ENCODE measurements at places on chromosomes 7 and 10.

DNA sequence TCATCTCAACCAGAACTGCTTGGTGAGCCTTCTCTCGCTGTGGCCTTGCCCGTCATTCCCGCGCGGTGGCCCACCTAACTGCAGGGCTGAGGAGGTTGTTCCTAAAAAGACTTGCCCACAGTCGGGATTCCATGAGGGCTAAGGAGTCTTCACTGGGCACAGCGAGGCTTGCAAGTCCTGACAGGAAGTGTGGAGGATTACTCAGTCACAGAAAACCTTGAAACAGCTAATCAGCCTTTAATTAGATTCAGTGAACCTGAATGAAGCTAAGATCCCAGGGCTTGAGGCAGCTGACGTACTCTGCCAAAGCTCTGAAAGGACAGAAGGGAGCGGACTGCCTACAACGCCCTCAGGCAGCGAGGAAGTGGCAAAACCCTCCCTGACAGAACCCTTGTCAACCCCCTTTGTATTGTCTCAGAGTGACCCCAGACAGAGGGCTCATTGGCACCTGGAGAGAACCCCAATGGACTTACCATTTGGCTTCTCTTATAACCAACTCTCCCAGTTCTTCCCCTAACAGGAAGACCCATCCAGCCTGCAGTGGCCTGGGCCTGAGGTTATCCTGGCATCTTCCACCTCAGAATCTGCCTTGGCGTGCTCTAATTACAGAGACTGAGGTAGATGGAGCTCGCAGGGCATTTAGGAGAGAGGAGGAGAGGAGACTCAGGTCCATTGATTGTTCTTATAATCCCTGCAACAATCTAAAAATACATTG, 2.5 kb upstream of the LAMB4 start:
- no peak for DNase-seq

GRCh38 chr10:116429288-116429977, 1.8 kb downstream of the PNLIPRP3 start:
- DNase-seq, result no peak

DNA sequence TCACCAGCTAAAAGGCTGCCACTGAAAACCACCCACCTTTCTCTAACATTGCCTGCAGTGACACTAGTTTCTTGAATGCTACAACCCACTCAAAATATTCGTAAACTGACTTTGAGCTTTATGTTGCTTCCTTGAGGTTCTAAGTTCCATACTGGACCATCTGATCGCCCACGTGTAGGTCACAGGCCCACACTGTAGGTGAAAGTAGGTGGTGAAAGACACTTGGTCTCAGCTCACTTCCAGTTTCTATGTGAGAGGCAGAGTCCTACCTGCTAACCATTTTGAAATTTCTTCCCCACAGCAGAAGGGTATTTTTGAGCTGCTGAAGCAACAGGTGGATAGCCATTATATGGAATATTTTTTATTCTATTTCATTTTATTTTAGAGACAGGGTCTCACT, 97.3 kb downstream of the MYO3A start:
- no peak for DNase-seq

DNA sequence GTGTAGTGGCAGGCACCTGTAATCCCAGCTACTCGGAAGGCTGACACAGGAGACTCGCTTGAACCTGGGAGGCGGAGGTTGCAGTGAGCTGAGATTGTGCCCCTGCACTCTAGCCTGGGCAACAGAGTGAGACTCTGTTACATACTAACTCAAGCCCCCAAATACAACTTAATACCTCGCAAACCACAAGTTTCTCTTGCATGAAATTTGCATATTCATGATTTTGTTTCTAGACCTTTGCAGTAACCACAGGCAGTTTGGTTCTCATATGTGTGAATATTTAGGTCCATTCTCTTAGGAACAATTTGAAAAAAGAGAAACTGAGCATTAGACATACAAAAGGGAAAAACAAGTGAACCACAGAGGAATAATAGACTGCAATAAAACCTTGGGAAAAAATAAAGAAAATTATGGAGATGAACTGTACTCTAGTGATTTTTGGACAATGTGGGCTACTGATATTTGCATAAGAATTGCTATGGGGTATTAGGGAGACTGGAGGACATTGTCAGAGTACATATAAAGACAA, 77.0 kb downstream of the ZNF277 start:
- DNase-seq, result no peak

GRCh38 chr7:139772873-139773272, 4.9 kb downstream of the HIPK2 start:
- no peak for DNase-seq

DNA sequence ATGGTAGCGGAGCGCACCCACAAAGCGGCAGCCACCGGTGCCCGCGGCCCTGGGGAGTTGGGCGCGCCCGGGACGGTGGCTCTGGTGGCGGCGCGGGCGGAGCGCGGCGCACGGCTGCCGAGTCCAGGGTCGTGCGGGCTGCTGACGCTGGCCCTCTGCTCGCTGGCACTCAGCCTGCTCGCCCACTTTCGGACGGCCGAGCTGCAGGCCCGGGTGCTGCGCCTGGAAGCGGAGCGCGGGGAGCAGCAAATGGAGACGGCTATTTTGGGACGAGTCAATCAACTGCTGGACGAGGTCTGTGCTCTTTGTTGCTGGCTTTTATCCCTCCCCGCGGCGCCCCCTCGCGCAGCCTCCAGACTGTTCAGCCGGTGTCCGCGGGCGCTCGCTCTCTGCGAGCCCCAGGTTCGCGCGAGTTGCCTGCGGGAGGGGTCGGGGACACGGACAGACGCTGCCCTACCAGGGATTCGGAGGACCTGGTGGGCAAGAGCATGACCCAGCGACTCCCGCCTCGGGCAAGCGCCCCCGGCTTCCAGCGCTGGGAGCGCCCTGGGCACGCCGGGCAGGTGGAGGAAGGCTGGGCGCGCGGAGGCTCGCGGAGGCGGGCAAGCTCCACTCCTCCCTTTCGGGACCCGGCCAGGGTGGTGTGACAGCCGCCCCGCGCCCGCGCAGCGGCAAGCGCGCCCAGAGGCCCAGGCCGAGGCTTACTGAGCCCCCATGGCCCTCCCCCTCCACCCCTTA, 887 bp downstream of the COL13A1 start:
- peak; percentile 10 for DNase-seq

DNA sequence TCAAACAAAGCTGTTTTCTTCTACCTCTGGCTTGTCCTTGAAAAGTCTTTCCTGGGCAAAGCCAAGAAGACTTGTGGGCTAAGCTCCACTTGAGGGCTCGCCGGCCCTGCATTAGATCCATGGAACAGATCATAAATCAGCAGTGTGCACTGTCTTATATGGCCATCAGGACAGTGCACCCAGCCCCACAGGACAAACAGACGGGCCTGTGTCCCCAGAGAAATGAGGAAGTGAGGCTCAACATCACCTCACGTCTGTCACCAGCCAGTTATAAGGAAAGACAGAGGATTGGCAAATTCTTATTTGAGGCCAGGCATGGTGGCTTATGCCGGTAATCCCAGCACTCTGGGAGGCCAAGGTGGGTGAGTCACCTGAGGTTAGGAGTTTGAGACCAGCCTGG, 12.3 kb upstream of the IFT22 start:
- no peak for DNase-seq

GRCh38 chr10:30816820-30817171, 187.2 kb upstream of the LYZL2 start:
- DNase-seq, result no peak

DNA sequence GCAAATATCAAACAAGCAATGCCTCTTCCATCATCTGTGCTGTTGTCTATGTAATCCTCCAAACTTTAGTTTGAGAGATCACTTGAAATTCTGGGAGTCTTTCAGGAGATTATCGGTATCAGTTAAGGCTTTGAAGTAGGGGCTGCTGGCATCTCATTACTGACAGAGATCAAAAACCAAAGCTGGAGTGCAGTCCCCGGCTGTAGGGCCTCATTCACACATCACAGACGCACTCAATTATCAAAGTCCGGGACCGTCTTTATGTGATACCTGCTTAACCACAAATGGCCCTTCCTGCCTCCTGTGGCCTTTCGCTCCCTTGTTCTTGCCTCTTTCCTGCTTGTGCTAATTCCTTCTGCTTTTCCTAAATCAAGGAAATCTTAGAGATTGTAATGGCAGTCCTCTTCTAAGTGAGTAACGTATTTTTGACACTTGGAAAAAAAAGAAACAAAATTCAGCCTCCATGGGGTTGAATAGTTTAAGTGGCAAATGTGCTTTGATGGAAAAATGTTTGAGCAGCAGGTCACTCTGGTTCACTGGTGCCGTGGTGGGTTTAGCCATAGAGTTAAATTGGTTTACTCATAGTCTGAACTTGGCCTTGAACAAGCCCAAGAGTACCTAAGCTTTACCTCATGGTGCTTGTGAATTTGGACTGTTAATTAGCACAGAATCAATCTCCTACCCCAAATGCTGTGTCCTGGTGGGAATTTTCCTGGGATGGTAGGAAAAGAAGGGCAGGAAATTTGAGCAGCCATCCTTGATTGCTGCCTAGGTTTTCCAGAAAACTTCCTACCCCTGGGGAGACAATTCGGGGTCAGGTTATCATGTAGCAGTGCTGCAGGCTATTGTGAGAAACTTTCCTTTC, 178.9 kb upstream of the LYZL1 start:
- DNase-seq, result no peak

DNA sequence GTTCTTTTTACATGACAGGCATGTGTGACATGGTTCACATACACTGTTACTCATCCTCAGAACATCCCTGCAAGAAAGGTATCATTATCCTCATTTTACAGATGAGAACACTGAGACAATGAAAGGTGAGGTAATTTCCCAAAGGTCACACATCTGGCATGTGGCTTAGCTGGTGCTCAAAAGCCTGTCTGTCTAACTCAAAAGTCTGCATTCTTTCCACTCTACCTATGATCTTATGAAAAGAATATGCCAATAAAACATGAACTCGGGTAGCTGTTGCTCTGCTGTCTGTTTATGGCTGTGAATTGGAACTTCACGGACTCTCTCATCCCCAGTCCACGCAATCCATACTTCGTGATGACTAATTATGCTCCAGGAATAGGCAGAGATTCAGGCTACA, 79.0 kb upstream of the ODAD2 start:
- DNase-seq, result no peak

- DNase-seq, result no peak
These were observed 16.6 kb upstream of the FAS start for GRCh38 chr10:88974012-88974411.

DNA sequence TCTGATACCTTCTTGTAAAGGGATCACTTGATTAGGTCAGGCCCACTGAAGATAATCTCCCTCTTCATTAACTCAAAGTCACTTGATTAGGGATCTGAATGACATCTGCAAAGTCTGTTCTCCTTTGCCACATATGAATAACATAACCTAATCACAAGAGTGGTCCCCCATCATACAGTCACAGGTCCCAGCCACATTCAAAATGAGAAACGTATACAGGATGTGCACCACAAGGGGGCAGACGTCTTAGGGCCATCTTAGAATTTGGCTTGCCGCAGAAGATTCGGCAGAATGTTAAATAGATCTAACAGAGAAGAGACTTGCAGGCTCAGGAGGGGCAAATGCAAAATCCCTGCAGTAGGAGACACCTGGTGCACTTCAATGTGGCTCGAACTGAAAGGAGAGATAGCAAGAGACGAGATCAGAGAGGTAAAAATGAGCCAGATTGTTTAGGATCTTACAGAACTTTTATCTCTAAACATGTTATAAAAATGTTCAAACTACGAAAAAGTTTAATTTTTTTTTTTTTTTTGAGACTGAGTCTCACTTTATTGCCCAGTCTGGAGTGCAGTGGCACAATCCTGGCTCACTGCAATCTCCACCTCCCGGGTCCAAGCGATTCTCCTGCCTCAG, 10.4 kb upstream of the SMC3 start:
- DNase-seq, result peak; percentile 1

GRCh38 chr10:29532256-29532878, 102.4 kb downstream of the SVIL start:
- no peak for DNase-seq

- peak; percentile 25 for DNase-seq
These were observed 122.4 kb upstream of the AFAP1L2 start for GRCh38 chr10:114526504-114527238.

- DNase-seq, result no peak
These were observed 257.7 kb upstream of the SP8 start for GRCh38 chr7:21044384-21044783.

All from NCI-H748 treated with DMSO at 0.1 percent for 48 hours (cell line).